ENCODE measurements at places on chromosomes 2 and 18.
A peak's percentile ranks its signal among the peaks of the same experiment; 100 is the strongest.

GRCh38 chr18:80104364-80104779 lies 4.7 kb upstream of the ADNP2 start:
- DNase-seq, result no peak

DNA sequence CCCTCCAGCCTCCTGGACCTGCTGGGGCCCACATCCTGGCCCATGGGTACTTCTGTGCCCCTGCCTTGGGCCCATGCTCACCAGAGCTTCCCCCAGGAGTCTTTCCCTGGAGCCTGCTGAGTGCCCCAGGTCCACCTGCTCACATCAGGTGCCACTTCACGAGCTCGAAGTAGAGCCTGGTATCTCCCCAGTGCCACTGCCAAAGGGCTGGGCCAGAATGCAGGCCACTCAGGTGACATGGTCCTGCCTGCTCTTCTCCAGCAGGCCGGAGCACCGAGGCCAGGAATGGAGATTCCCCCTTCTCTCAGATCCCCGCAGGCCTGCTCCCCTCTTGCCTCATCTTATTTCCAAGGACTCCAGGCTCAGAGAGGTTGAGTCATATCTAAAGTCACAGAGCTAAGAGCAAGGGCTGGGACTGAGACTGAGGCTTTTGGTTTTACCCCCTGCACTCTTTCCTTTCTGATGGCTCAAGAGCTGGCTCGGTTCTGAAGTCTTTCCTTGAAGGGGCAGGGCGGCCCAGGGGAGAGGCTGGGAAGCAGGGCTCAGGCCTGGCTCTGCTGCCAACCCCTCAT lies 79.2 kb downstream of the HS1BP3 start:
- no peak for DNase-seq

DNA sequence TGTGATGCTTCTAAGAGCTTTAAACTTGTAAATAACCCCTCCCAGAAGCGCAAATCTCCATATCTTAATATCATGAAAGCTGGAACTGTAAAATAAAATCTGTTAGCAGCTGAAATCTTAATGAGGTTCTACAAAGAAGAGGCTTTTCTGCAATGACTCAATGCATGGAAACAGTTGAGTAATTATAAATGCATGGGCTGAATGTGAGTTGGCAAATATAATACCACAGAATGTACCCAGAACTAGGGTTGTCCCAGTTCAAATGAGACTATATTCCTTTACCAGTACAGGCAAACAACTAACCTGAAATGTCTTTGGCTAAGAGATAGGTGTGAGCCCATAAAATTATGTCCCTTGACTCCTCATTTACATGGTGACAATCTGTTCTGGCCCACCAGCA lies 52.9 kb downstream of the SATB2 start:
- DNase-seq, result no peak

DNA sequence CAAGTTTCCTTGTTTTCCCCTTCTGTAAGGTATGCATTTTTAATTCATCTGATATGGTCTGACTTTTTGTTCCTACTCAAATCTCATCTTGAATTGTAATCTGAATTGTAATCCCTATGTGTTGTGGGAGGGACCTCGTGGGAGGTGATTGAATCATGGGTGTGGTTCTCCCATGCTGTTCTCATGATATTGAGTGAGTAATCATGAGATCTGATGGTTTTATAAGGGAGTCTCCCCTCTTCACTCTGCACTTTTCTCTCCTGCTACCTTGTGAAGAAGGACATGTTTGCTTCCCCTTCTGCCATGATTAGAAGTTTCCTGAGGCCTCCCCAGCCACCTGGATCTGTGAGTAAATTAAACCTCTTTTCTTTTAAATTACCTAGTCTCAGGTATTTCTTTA lies 476.1 kb downstream of the LPIN1 start:
- DNase-seq, result no peak

DNA sequence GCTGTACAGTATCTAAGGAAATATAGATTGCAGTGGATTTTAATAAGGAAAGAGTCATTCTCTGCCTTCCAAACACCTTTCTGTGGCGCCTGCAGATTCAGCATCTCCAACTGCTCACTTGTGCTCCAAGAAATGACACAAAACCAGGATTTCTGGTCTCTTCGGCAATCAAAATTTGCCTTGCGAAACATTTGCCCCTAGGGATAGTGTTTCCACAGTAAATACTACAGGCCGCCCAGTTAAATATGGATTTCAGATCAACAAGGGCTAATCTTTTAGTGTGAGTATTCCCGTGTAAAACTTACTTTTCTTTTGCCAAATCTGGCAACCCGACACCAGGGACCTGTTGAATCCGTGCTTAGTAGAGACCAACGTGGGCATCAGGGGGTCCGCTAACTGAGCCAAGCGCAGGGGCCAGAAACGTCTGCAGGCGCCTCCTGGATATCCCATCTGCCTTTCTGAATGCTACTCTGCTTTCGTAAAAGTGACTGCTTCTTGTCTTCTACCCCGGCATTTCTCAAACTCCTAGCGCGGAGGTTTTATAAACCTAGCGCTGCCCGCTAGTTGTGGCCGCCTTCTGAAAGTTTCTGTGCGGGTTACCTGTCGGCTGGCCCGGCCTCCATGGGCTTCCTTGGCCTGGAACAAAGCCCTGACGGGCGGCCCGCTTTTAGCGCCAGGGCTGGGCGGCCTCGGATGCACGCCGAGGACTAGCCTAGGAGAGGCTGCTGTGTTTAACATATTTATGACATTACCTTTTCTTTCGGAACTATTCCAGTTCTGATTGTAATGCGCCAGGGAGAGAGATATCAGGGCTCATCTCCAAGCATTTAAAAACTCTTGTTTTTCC lies 2.5 kb downstream of the CYP1B1 start:
- DNase-seq, result no peak

DNA sequence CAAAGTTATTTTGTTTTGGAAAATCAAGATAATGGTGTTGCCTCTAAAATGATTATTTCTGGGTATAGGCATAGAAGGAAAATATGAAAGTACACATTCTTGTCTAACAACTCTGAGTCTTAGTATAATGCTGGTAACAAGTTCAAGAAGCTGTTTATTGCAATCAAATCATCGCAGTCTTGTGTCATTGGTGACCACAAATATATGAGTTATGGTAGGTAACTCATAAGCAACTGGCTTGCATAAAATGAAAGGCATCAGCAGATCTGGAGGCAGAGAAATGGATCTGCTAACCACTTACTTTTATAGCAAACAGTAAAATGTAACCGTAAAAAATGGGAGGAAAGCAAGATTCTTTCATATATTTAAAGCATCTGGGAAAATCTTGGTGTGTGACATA lies 156.2 kb upstream of the TCF4 start:
- no peak for DNase-seq

GRCh38 chr2:49111006-49111405 lies 43.3 kb downstream of the FSHR start:
- DNase-seq, result no peak

DNA sequence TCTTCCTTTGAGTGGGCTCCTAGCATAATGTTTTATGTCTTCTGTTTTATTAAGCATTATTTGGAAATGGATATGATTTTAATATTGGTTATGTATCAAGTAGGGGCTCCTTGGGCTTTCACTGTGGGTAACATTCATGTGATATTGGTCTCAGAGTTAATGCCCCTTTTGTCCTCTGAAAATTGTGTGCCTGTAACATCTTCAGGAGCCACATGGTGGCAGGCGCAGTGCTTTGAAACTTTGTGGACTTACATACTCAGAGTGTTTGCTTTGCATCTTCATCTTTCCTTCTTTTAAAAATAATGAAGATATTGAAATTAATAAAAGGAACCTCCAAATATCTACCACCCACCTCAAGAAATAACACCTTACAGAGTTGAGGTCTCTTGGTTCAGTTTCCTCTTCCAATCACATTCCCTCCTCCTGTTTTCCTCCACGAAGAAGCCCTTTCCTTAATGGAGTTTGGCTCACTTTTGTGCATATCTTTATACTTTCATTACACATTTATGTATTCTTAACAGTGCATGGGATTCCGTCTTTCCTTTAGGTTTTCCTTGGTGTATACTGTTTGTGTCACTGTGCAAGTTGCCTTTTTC lies 73.5 kb downstream of the LIMS1 start:
- DNase-seq, result no peak

- no peak for DNase-seq
Measured at GRCh38 chr2:237861875-237862527, 2.6 kb downstream of the RAMP1 start.

DNA sequence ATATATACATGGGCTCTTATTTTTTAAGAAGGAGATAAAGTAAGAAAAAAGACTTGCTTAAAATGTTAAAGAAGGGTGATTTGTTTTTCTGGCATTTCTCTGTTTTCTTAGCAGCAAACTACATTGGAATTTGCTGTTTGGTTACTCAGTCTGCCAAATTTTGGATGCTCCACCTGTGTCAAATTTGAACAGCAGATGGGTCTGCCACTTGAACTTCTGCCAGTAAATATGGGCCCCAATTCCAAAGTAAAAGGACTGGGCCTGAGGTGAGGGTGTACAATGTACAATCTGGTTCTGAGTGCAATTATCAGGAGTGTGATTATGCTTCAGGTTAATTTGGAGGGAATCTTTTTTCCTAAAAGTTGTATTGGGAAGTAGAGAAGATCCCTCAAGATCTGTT lies 794.5 kb downstream of the DSC3 start:
- DNase-seq, result no peak

DNA sequence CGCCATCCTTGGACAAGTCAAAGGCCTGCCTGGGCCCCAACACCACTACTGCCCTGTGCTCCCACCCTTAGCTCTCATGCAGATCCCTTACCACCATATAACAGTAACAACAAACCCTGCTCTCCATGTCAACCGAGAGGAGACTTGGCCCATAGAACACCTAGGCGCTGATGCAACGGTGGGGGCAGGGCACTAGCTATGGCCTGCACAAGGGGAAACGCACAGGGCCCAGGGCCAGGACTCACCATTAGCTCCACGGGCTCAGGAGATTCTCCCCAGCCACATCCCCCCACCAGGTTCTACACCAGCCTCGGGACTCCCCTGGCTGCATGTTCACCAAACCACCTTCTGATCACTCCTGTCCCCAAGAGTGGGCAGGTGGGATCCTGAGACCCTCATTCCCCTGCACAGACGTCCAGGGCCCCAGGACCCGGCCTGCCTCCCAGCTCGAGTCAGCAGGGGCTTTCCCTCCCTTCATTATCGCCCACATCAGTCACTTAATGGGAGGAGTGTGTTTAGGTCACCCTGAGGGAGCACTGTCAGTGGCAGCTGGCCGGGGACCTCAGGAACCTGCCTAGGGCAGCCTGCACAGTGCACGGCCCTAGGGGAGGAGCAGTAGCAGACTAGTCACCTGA lies 29.3 kb downstream of the ANKMY1 start:
- DNase-seq, result no peak

DNA sequence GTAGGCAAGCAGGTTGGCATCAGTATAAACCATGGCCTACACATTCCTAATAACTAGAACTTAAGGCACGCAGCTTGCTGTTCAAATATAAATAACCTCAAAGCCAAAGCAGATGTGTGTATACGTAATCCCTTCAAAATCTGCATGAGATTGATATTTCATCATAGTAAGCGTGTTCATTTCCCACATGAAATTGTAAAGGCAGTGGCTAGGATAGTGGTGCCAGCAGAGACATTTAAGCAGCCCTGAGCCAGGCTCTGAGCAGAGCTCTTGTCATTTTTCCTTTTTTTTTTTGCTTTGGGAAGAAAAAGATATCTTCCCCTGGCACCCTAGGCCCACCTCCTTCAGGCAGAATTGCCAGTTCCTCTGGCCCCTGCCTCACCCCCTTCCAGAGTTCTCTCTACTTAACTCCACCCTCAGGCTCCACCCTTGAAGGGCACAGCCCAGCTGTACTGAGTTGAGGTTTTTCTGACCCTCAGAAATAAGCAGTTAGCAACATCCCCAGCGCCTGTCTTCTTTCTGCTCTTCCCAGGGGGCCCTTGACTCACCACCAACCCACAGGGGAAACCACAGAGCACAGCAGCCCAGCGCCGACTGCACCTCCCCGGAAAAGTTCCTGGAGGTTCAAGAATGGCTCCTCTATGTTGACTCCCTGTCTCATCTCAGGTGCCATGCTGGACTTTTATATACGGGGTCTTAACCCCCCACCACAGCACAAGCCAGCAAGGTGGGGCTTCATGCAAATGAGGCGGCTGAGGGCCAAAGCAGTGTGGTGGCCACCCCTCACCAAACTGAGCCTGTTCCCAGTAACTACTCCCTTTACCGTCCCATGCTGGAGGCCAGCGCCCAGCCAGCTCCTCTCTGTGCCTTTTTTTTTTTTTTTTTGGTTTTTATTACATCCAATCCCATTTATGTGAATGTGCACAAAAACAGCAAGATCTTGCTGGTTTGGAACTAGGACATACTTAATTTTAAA lies 84.7 kb downstream of the EHD3 start:
- DNase-seq, result peak; percentile 66

GRCh38 chr18:39462436-39462835 lies 1896.8 kb upstream of the CELF4 start:
- DNase-seq, result no peak

DNA sequence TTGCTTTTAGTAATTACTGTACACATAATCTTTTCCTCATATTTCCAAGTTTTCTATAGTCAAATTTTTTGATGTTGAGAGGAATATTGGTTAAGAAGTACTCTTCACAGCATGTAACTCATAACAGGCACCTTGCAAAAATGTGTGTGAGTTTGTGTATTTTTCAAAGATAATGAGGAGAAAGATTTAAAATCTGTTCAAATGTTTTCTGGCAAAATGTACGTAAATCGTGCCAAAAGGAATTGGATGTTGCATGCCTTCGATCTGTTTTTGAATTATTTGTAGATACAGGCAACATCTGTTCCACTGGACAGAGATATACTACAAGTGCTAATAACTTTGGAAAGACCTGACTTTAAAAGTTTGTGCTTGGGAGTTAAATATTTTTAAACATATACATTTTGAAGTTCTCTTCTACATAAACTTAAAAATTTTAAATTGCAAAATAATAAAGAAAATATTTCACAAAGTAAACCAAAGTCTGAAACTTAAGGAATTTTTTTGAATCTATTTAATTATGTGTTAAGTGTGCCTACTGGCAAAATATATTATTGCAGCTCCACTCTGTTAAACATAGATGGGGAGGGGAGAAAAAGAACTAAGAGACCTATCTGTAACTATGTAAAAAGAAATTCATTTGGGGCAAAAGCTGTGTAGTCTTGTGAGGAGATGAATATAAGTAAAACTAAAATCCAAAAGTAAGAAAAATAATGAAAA lies 133.5 kb upstream of the UBE2E3 start:
- DNase-seq, result no peak

GRCh38 chr2:201768918-201769317 lies 11.8 kb downstream of the ALS2 start:
- no peak for DNase-seq

GRCh38 chr2:106734165-106734564 lies 151.8 kb downstream of the ST6GAL2 start:
- no peak for DNase-seq

Measured in H54 (cell line).